ENCODE measurements at places on chromosomes 12 and 14.
A peak's percentile ranks its signal among the peaks of the same experiment; 100 is the strongest.

- DNase-seq: peak; percentile 83
Measured at GRCh38 chr12:123983822-123984485, 10.9 kb downstream of the ZNF664 start.

GRCh38 chr12:19819231-19819630 is 379.9 kb downstream of the AEBP2 start:
- no peak for DNase-seq

- no peak for DNase-seq
Measured at GRCh38 chr12:58580095-58580494, 340.2 kb downstream of the LRIG3 start.

GRCh38 chr12:27085654-27086053 is 3.3 kb upstream of the C12orf71 start:
- no peak for DNase-seq

DNA sequence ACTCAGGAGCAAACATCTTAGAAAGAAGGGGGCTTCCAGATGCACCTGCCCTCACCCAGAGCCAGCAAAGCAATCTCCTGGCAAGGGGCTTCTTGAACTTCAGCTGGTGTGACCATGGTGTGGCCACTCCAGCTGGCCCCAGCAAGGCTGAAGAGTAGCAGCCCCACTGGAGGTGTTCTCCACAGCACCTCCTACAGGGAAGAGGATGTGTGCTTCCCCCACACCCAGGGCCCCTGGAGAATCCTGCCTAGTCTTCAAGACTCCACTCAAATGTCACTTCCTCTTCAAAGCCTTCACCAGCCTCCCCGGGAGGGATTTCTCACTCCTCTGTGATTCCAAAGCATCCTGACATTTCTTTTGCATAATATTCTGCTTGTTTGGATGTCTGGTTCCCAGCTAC is 8.5 kb downstream of the RAB15 start:
- no peak for DNase-seq

DNA sequence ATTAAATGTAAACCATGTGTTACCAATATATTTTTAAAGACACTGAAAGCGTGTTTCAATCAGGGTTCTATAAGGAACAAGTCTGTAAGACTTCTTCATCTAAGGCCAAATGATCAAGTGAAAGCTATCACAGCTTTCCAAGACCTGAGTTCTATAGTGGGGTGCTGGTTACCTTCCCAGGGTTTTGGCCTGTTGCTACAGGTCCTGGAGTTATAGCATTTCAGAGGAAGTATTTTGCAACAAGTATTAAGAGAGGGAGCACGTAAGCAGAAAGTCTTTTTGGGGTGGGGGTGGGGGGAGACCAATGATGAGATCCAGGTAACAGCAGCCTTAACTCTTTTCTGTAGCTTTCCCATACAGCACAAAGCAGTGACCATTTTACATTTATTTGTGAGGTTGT is 43.8 kb downstream of the FOXN3 start:
- no peak for DNase-seq

- no peak for DNase-seq
Measured at GRCh38 chr14:94045101-94045500, 19.0 kb downstream of the OTUB2 start.

DNA sequence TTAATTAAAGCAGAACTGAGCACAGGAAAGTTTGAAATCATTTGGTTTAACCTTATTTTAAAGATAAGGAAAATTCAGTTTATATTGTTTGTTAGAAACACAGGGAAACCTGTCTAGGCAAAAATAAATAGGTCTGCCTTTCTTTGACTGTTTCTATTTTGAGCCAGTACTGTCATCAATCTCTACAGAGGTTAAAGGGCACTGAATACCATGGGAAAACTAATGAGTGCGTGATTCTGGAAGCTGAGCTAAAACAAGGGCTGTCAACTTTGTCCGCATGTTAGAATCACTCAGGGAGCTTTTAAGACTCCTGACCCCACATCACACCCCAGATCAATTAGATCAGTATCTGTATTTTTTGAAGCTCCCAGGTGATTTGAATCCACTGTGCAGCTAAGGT is 38.8 kb downstream of the NOPCHAP1 start:
- DNase-seq: no peak

DNA sequence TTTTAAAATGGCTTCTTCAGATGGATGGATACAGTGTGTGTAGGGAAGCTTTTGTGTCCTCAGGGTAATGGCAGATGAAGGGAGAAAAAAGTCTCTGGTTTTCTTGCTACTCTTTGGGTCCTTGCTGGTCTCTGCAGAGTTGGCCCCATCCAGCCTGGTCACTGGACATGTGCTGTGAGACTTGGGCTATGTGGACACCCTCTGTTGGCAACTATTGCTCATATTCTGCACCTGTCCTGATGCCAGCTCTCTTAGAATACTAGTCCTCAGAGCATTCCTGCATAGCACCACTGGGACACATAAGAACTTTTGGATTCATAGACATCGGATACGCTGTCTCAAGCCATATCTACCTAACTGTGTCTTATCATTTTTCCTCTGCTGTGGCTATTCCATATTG is 20.0 kb downstream of the NAV3 start:
- DNase-seq: no peak

- DNase-seq: peak; percentile 96
Measured at GRCh38 chr12:124906606-124907261, 7.7 kb downstream of the UBC start.

GRCh38 chr12:6280053-6280469 is 30.4 kb upstream of the PLEKHG6 start:
- peak; percentile 97 for DNase-seq

- peak; percentile 28 for DNase-seq
Measured at GRCh38 chr12:48937170-48937569, 11.9 kb upstream of the FKBP11 start.

DNA sequence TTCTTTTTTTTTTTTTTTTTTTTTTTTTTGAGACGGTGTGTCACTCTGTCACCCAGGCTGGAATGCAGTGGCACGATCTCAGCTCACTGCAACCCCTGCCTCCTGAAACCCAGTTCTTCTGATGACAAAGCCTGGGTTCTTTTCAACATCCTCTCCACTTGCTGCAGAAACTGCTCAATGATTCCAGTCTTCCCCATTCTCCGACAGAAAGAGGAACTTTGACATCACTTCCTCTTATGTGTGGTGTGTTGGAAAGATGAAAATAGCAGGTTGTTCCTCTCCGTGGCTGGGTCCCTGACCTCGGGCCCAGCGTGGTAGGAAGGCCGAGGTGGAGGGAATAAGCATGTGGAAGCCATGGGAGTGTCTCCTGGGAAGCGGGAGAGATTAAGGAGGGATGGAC is 198.4 kb downstream of the PHETA1 start:
- DNase-seq: no peak

DNA sequence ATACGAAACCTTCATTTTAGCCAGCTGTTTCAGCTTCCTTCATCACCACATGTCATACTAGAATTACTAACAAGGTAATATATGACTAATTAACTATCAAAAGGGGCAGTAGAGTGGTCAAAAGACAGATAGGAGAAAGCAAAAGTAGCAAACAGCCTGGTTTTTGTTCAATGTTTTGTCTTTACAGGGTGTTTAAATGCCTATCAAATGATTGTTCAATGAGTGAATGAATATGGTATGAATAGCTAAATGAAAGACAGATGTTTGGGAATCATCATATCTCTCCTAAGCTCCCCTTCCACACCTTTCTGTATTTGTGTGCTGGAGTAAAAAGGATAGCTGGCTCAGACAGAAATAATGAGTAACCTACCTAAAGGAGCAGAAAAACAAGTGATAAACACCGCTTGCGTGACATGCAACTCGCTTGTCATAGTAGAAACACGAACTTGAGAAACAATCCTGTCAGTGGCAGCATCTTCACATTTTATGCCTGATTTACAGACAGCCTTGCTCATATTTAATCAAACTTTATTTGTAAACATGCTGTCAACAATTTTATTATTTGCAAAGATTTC is 34.2 kb downstream of the ABCC9 start:
- peak; percentile 38 for DNase-seq

DNA sequence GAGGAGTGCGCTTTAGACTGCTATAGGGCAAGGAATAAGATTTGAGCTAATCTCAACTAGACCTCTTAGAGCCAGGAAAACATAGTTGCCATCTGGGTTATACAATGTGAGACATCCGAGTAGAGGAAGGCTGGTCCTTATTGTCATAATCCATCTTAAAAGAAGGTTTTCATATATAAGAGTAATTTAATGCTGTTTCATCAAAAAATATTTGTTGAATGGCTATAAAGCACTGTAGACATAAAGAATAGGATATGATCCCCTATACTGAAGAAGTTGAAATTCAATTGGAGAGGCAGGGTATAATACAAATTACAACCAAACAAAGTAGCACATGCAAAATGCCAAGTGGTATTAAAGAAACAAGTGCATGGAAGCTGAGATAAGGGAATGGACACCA is 294.5 kb downstream of the SSPN start:
- DNase-seq: no peak

- no peak for DNase-seq
Measured at GRCh38 chr12:87618199-87618598, 411.0 kb downstream of the C12orf50 start.

- DNase-seq: no peak
Measured at GRCh38 chr12:59096246-59096645, 175.9 kb upstream of the LRIG3 start.

DNA sequence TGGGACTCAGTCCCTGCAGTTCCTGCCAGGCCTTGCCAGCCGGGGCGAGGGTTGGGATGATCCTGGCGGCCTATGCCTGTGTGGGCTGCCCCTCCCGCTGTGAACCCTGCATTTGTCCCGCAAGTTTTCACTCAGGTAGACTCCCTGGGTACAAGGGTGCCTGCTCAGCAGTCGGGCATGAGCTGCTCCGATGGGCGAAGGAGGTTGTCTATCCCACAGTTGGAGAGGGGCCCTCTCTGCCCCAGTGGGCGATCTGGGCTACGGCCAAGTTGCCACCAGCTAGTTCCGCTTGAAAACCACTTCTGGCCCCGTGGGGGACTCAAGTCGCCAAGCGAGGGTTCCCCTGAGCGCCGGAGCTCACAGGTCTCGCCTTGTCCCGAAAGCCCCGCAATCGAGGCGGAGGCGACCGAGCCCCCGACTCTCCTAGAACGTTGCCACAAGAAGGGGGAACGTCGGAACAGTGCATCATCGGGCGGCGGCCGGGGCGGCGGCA is 365 bp upstream of the TPI1 start:
- DNase-seq: no peak

DNA sequence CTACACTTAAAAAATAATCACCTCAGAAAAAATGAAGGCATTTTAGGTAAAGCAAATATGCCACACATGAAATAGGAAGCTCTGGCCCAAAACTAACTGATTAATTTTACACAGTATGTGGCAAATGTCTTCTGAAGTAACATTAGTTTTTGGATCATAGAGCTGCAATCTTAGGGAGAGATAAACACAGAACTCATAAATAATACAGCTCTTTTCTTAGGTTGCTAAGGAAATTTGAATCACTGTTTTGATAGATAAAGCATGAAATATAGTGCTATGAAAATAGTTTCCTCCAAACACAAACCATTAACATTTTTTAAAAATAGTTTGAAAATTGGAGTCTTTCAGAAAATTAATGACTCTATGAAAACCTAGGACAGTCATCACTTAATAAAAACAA is 15.0 kb downstream of the RASSF9 start:
- no peak for DNase-seq

DNA sequence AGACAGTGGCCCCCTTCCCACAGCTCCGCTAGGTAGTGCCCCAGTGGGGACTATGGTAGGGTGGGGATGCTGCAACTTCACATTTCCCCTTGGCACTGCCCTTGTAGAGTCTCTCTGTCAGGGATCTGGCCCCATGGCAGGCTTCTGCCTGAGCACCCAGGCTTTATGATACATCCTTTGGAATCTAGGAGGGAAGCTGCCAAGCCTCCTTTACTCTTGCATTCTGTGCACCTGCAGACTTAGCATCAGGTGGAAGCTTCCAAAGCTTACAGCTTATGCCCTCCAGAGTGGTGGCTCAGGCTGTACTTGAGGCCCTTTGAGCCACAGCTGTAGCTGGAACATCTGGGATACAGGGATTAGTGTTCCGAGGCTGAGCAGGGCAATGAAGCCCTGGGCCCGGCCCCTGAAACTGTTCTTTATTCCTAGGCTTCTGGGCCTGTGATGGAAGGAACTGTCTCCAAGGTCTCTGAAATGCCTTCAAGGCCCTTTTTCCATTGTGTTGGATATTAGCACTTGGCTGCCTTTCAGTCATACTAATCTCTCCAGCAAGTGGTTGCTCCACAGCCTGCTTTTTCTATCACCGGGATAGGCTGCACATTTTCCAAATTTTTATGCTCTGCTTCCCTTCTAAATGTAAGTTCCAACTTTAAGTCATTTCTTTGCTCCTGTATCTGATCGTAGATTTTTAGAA is 22.2 kb upstream of the OR6J1 start:
- DNase-seq: no peak

DNA sequence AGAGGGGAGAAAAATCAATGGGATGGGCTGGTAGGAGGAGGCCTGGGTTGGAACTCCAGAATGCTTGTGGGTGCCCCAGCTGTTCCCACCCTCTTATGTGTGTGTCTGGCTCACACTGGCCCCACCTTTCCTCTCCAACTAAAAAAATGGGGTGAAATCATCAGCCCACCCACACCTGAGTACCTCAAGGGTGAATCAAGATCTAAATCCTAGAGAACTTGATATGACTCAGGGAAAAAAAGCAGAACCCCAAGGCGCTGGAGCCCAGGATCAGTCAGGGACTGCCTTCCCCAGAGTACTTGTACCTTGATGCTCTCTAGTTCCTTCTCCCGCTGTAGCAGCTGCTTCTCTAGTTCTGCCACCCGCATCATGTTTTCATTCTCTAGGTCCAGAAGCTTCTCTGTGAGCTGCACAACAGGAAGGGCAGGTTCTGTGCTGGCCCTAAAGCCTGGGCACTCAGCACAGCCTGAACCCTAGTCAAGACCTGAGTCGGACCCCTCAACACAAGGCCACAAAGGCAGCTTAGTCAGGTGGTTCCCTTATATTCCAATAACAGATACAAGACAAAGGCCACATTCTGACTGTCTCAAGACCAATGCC is 29.7 kb downstream of the PRPF40B start:
- DNase-seq: no peak

- no peak for DNase-seq
Measured at GRCh38 chr12:46267575-46267824, 1.3 kb downstream of the SLC38A1 start.

DNA sequence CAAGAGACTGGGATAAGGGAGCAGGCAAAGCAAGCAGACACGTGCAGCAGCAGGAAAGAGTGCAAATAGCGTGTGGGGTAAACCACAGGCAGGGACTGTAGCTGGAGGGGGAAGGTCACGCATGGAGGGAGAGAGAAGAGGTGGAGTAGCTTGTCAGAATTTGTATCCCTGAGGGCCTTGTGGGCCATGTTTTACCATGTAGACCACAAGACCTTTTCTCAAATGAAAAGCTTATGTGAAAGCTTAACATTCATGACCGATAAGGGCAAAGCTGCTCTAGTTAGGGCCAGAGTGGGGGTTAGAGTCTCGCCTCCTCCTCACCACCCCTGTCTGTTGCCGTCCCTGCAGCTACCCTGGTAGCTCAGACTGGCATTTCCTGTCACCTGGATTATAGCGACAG is 152.9 kb upstream of the E2F7 start:
- no peak for DNase-seq

GRCh38 chr14:94364964-94365363 is 23.4 kb downstream of the SERPINA1 start:
- no peak for DNase-seq

- peak; percentile 82 for DNase-seq
Measured at GRCh38 chr14:55430024-55430690, 10.3 kb downstream of the TBPL2 start.

Data from ELR (cell line).